ENCODE measurements at places on chromosomes 11 and 22. TPM values are rescaled to one million over a fixed set of nuclear protein-coding genes. Genes with fewer than 3 reads are reported as not detected.
A peak's percentile ranks its signal among the peaks of the same experiment; 100 is the strongest.

GRCh38 chr11:22347857-22348487 lies 9.8 kb downstream of the SLC17A6 start:
- no peak overlapping the region for H3K4me3 ChIP-seq
- H3K27me3 ChIP-seq: peaks cover 4% of the 10 kb centered on the region
- no peak for DNase-seq
- H3K4me1 ChIP-seq: no peaks in the 10 kb centered on the region

DNA sequence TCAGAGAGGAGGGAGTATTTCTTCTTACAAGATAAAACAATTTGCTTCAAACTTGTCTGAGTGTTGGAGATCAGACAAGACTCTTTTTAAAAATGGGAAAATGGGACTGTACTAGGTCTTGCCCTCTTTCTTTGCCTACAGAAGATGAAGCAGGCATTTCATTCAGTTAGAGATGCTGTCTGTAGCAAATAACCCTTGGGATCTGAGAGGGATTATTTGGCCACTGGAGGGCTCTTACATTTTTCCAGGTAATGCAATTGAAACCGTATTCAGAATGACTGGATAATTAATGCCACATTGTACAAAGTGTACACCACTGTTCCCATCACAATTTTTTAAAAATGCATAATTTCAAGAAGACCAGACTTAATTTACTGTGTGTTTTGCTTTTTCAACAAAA lies 258.5 kb upstream of the KIRREL3 start:
- H3K4me1 ChIP-seq: no peaks in the 10 kb centered on the region
- DNase-seq: no peak
- H3K4me3 ChIP-seq: no peak overlapping the region
- no peaks in the 10 kb centered on the region for H3K27me3 ChIP-seq
- H3K27ac ChIP-seq: no peak overlapping the region

GRCh38 chr22:46946383-46946962 lies 184.0 kb downstream of the TBC1D22A start:
- no peaks in the 10 kb centered on the region for H3K27me3 ChIP-seq
- H3K4me3 ChIP-seq: no peak overlapping the region
- H3K36me3 ChIP-seq: no peaks in the 10 kb centered on the region
- H3K4me1 ChIP-seq: no peaks in the 10 kb centered on the region
- H3K27ac ChIP-seq: no peak overlapping the region

DNA sequence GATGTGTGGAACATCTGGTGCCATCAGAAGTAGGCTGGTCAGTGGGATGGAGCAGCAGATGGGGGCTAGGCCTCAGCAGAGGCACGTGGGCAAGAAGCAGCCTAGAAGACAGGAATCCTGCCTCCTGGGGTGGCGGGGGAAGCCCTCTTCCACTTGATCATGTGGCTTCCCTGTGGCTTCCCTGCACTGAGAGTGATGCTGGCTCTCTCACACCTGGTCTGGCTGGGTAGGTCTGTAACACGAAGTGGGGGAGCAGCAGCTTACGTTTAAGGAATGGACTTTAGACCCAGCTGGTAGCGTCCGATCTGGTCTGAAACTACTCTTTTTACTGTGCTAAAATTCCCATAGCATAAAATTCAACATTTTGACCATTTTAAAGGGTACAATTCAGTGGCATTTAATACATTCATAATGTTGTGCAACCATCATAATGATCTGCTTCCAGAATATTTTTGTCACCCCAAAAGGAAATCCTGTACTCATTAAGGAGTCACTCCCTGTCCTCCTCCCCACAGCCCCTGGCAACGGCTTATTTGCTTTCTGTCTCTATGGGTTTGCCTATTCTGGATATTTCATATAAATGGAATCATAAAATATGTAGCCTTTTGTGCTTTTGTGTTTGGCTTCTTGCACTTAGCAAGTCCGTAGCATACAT lies 21.7 kb downstream of the PTPN5 start:
- H3K27ac ChIP-seq: no peak overlapping the region
- H3K4me1 ChIP-seq: no peaks in the 10 kb centered on the region
- H3K4me3 ChIP-seq: no peak overlapping the region
- no peaks in the 10 kb centered on the region for H3K27me3 ChIP-seq

- H3K4me1 ChIP-seq: no peaks in the 10 kb centered on the region
- no peak overlapping the region for H3K4me3 ChIP-seq
- no peak for DNase-seq
- H3K36me3 ChIP-seq: no peaks in the 10 kb centered on the region
- H3K27ac ChIP-seq: no peak overlapping the region
These were observed 24.7 kb downstream of the BTBD10 start for GRCh38 chr11:13438291-13438690.

GRCh38 chr11:2378527-2379210 lies 1.6 kb downstream of the CD81 start:
- H3K27me3 ChIP-seq: no peaks in the 10 kb centered on the region
- peaks cover 77% of the 10 kb centered on the region for H3K4me1 ChIP-seq
- H3K4me3 ChIP-seq: peak overlapping the region; percentile 96
- H3K36me3 ChIP-seq: no peaks in the 10 kb centered on the region
- H3K27ac ChIP-seq: peak overlapping the region; percentile 98

- H3K27me3 ChIP-seq: no peaks in the 10 kb centered on the region
- DNase-seq: peak; percentile 91
- H3K4me1 ChIP-seq: peaks cover 16% of the 10 kb centered on the region
- H3K4me3 ChIP-seq: peak within 1 kb of the TSS; percentile 67
- no peaks in the 10 kb centered on the region for H3K36me3 ChIP-seq
- peak within 1 kb of the TSS; percentile 79 for H3K27ac ChIP-seq
These were observed at the start of gene DYNC2H1 for GRCh38 chr11:103108933-103109817. DYNC2H1 (plus strand) TSS chr11:103109426; CDS start chr11:103109575, 149 bp downstream.

DNA sequence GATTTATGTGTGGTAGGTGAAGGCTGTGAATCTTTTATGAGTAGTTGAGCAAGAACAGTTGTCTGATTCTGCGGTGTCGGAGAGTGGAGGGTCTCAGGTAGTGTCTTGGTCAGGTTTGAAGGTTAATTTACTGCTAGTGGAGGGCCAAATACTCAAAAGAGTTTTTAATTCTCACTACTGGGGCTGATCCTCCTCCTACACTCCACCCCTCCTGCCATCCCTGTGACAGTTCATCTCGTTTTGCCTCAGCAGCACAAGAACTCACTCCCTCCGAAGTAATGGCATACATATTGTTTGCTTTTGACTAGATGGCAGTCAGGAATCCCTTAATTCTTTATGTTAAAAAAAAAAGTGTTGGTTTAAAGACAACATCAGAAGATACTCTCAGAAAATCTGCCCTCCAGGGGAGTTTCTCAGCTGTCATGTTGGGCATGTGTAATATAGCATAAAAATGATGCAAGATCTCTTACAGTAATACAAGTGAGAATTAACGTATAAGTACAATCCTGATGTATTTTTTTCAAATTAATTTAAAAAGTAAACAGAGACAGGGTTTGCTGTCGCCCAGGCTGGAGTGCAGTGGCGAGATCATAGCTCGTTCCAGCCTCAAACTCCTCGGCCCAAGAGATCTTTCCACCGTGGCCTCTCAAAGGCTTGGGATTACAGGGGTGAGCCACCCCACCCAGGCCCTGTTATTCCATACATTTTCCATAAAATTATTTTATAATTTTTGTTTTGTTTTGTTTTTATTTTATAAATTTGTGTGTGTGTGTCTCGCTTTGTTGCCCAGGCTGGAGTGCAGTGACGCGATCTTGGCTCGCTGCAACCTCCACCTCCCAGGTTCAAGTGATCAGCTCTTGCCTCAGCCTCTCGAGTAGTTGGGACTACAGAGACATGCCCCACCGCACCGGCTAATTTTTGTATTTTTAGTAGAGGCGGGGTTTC lies 1.3 kb downstream of the FAR1 start:
- no peak for DNase-seq
- H3K4me1 ChIP-seq: peaks cover 24% of the 10 kb centered on the region
- no peaks in the 10 kb centered on the region for H3K36me3 ChIP-seq
- H3K27me3 ChIP-seq: no peaks in the 10 kb centered on the region

DNA sequence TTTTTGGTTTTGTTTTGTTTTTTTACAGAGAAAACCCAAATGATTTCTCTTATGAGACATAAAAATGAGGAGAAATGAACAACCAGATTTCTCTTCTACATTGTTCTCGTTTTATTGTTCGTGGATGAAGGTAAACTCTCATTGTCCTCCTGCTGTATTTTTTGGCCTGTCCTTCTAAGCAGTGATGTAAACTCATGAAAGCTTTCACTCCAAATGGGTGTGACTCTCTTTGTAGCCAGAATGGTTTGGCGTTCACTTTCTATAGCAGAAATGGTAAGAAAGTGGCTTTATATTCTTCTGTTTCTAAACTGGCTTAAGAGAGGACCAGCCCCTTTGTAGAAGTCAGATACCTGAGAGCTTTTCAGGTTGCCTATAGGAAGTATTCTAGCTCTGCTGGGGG lies 15.5 kb upstream of the BMAL1 start:
- H3K27ac ChIP-seq: peak overlapping the region; percentile 67
- H3K4me1 ChIP-seq: peaks cover 21% of the 10 kb centered on the region
- no peaks in the 10 kb centered on the region for H3K36me3 ChIP-seq
- DNase-seq: no peak

DNA sequence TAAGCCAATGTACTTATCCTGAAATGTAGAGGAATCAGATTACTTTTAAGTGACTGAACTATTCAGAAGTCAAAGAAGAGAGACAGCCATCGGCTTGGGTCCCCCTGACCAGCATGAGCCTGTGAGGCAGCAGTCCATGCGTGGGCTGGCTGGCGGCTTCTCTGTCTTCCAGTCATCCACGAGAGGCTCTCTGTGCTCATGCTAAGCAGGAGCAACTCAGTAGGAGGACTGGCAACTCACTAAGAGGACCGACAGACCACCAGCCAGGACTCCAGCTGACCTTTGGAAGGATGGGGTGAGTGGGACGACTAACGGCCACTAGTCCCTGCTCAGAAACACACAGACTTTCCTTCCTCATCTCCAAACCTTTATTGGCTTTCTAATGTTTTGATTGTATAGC lies 43.6 kb downstream of the ARFGAP3 start:
- H3K27me3 ChIP-seq: no peaks in the 10 kb centered on the region
- peaks cover 7% of the 10 kb centered on the region for H3K4me1 ChIP-seq
- no peak for DNase-seq
- H3K27ac ChIP-seq: no peak overlapping the region
- no peak overlapping the region for H3K4me3 ChIP-seq
- peaks cover 33% of the 10 kb centered on the region for H3K36me3 ChIP-seq

DNA sequence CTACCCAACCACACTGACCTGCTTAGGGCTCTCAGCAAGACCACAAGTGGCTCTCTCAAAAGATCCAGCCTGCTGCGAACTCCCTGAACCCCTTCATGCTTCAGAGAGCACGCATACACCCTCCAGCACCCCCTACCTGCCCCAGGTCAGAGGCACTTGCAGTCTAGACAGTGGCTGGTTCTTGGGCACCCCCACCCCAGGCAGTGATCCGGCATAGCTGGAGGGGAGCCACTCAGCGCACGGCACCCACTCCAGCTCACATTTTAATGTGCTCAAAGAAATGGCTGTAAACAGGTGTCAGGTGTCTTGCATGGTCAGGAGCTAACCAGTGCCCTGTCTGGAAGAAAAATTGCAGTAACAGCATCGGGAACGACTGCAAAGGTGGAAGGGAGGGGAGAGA lies 140.8 kb downstream of the PKNOX2 start:
- H3K36me3 ChIP-seq: no peaks in the 10 kb centered on the region
- no peak for DNase-seq
- no peaks in the 10 kb centered on the region for H3K27me3 ChIP-seq
- no peaks in the 10 kb centered on the region for H3K4me1 ChIP-seq
- no peak overlapping the region for H3K27ac ChIP-seq

- no peak overlapping the region for H3K4me3 ChIP-seq
- H3K27ac ChIP-seq: no peak overlapping the region
- no peaks in the 10 kb centered on the region for H3K4me1 ChIP-seq
- H3K36me3 ChIP-seq: no peaks in the 10 kb centered on the region
These were observed 809.1 kb downstream of the DLG2 start for GRCh38 chr11:84817998-84818397.

GRCh38 chr11:84714316-84714780 lies 912.8 kb downstream of the DLG2 start:
- DNase-seq: peak; percentile 36
- H3K36me3 ChIP-seq: no peaks in the 10 kb centered on the region
- no peaks in the 10 kb centered on the region for H3K27me3 ChIP-seq
- H3K27ac ChIP-seq: no peak overlapping the region
- no peaks in the 10 kb centered on the region for H3K4me1 ChIP-seq

- peaks cover 47% of the 10 kb centered on the region for H3K4me1 ChIP-seq
- H3K27me3 ChIP-seq: no peaks in the 10 kb centered on the region
- no peak for DNase-seq
- no peaks in the 10 kb centered on the region for H3K36me3 ChIP-seq
These were observed 716 bp upstream of the TYMP start for GRCh38 chr22:50530580-50530876.

The PANX2 gene
- total RNA-seq: 1.9 TPM

The LAMTOR1 gene
- total RNA-seq: 86.0 TPM

The OR5B21 gene
- total RNA-seq: not detected

The PNPLA5 gene
- total RNA-seq: not detected

The NCF4 gene
- 63.7 TPM for total RNA-seq

The INS gene
- total RNA-seq: not detected

The FKBP2 gene
- total RNA-seq: 40.9 TPM

The E2F8 gene
- 1.6 TPM for total RNA-seq

The OR6X1 gene
- total RNA-seq: not detected

The PTGDR2 gene
- not detected for total RNA-seq

The TRMU gene
- total RNA-seq: 32.0 TPM

The ALX4 gene
- total RNA-seq: not detected

The OR8G5 gene
- not detected for total RNA-seq

The OR5AN1 gene
- not detected for total RNA-seq

The NLRP6 gene
- total RNA-seq: 3.2 TPM

The TRPC6 gene
- total RNA-seq: 62.9 TPM

The CLDN5 gene
- 223 TPM for total RNA-seq

The OR2D2 gene
- total RNA-seq: not detected

The SLC22A8 gene
- not detected for total RNA-seq

The OR5A1 gene
- total RNA-seq: not detected

Measured in upper lobe of left lung (tissue), 6 donors.